ENCODE measurements at places on chromosomes 3 and 15. TPM values are rescaled to one million over a fixed set of nuclear protein-coding genes. Genes with fewer than 3 reads are reported as not detected.

- no peaks in the 10 kb centered on the region for H3K27me3 ChIP-seq
- no peak overlapping the region for H3K4me3 ChIP-seq
- peaks cover 60% of the 10 kb centered on the region for H3K4me1 ChIP-seq
- peaks cover 20% of the 10 kb centered on the region for H3K36me3 ChIP-seq
Measured at GRCh38 chr15:85709250-85709649, 85.5 kb downstream of the KLHL25 start.

DNA sequence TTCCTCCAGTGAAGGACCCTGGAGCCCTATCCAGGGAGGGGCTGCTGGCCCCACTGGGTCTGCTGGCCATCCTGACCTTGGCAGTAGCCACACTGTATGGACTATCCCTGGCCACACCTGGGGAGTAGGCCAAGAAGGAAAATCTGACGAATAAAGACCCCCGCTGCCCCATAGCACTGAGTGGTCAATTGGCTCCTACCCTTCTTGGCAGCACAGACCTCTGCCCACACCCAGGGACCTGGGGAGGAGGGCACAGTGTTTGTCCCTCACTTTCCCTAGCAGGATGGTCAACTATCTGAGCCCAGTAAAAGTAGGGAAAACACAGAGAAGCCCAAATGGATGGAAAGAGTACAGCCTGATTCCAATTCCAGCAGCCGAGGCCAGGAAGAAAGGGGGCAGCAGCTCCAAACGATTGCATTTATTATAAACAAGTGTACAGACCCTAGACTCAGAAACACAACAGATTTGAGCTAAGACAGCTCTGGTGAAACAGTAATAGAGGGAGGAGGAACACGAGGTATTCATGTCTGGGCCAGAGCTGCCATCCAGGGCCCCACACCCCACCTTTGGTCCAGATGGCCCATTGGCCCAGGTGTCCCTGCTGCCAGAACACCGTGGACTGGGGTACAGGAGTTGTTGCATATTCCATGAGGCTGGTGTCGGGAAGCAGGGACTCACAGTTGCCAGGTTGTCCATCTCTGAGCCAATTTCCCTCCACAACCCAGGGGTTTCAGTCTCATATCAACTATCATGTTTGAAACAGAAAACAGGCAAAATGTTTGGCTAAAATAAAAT lies 21.1 kb downstream of the ATRIP start:
- H3K27ac ChIP-seq: peak overlapping the region; percentile 100
- peaks cover 49% of the 10 kb centered on the region for H3K4me1 ChIP-seq
- H3K36me3 ChIP-seq: peaks cover 17% of the 10 kb centered on the region
- peak overlapping the region; percentile 77 for H3K4me3 ChIP-seq

DNA sequence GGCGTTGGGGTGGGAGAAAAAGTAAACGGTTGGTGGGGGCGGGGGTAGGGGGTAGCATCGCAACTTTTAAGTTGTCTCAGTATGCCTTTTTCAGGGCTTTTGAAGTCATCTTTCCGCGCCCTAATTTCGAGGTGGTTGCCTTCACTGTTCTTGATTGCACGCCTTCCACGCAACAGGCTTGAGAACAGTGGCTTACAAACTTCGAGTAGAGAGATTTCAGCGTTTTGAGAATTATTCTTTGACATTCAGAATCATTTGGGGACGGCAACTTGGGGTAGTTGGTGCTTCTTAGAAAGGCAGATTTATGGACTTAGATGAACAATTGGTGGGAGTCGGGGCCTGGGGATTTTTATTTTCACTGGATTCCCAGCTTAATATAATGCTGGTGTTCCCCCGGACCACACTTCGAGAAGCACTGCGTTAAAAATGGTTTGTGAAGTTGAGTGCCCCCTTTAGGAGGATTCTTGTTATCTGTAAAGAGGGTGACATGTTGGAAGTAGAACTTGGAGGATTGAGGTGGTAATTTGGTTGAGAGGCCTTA lies 880 bp downstream of the PPP4R2 start:
- H3K4me1 ChIP-seq: peaks cover 43% of the 10 kb centered on the region
- peak overlapping the region; percentile 96 for H3K27ac ChIP-seq
- H3K36me3 ChIP-seq: peaks cover 9% of the 10 kb centered on the region

DNA sequence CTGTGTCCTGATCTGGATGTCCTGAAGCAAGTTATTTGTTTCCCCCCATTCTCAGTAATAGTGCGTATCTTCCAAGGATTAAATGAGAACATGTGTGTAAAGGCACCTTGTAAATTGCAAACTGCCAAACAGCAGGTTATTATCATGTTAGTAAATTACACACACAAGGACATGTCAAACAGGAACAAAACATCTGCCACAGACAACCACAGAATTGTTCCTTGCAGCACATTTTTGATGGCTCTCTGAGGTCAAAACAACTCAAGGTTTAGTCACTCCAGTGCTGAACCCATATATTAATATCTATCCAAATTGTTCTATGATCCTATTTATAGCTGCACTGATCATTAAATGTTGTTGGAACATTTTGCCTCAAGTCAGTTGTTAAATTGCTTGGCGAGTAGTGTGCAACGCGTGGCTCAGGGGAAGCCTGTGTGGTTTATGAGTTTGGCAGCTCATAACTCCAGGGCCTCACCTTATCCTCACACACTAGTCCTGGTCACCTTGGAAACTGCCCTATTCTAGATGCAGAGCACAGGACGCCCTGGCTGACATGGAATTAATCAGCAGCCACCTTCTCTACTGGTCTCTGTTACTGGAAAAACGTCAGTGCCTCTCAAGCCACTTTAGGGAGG lies 46.3 kb upstream of the CDV3 start:
- no peaks in the 10 kb centered on the region for H3K36me3 ChIP-seq
- H3K4me3 ChIP-seq: no peak overlapping the region
- no peaks in the 10 kb centered on the region for H3K27me3 ChIP-seq
- no peak for DNase-seq

- peaks cover 3% of the 10 kb centered on the region for H3K4me1 ChIP-seq
- H3K27me3 ChIP-seq: no peaks in the 10 kb centered on the region
- no peak for DNase-seq
- H3K27ac ChIP-seq: no peak overlapping the region
- H3K4me3 ChIP-seq: no peak overlapping the region
Measured at GRCh38 chr3:130707902-130708601, 38.6 kb downstream of the PIK3R4 start.

GRCh38 chr15:40493089-40493840 lies 22.5 kb downstream of the CHST14 start:
- peaks cover 12% of the 10 kb centered on the region for H3K27me3 ChIP-seq
- DNase-seq: no peak
- no peak overlapping the region for H3K4me3 ChIP-seq
- H3K27ac ChIP-seq: no peak overlapping the region
- H3K36me3 ChIP-seq: no peaks in the 10 kb centered on the region

DNA sequence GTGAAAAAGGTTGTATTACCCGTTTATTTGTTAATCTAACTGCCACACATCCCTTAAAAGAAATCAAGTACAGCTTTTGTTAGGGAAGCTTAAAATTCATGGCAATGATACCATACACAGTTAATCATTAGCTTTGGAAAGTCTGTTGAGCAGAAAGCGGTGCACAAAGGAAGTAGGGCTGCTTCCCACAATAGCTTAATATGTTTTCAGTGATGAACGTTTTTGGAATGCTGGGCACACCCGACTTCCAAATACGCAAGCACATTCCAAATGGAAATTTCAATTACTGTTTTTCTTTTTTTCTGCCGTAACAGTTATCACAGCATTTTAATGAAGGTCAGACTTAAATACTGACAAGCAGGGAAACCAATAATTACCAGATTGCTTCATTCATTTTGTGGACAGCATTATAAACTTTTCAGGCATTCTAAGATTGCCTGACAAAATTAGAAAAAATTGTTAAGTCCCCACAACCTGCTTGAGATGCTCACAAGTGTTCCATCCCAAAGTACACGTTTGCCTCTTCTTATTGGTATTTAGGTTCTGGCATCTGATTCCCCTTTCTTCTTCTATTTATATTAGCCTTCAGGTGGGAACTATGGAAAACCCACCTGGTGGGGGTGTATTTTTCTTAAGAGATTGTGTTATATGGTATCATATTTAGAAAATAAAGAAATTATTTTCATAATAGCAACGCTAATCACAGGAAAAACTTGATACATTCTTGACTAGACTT lies 1.1 kb upstream of the ECT2 start:
- H3K27me3 ChIP-seq: no peaks in the 10 kb centered on the region
- H3K4me3 ChIP-seq: peak overlapping the region; percentile 95
- no peaks in the 10 kb centered on the region for H3K36me3 ChIP-seq

GRCh38 chr3:127639173-127640041 lies 10.4 kb downstream of the PODXL2 start:
- no peaks in the 10 kb centered on the region for H3K36me3 ChIP-seq
- H3K27me3 ChIP-seq: peaks cover 2% of the 10 kb centered on the region
- H3K4me3 ChIP-seq: no peak overlapping the region
- no peak for DNase-seq
- no peaks in the 10 kb centered on the region for H3K4me1 ChIP-seq
- no peak overlapping the region for H3K27ac ChIP-seq

GRCh38 chr3:32406486-32407408 lies 15.1 kb downstream of the CMTM7 start:
- no peak for DNase-seq
- no peak overlapping the region for H3K27ac ChIP-seq
- no peaks in the 10 kb centered on the region for H3K27me3 ChIP-seq
- H3K4me3 ChIP-seq: no peak overlapping the region
- H3K4me1 ChIP-seq: peaks cover 3% of the 10 kb centered on the region
- no peaks in the 10 kb centered on the region for H3K36me3 ChIP-seq

GRCh38 chr3:38112378-38112761 lies 24.6 kb downstream of the ACAA1 start:
- H3K27me3 ChIP-seq: peaks cover 8% of the 10 kb centered on the region
- H3K27ac ChIP-seq: no peak overlapping the region
- no peak for DNase-seq
- no peak overlapping the region for H3K4me3 ChIP-seq

DNA sequence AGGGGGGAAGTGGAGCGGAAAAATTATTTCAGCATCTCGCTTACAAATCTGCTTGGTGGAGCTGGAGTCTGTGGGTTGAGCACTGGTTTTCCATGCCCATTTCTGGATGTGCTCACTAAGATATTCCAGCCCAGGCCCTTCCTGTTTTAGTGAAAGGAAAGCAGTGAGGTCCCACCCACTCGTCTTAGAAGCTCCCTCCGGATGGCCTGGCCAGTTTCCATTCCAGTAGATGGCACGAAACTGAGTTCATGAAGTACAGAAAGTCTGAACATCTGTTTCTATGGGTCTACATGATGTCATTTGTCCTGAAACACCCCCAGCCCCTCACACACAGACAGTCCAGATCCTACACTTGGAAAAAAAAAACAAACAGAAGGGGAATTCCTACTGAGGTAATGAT lies 31.9 kb upstream of the THSD4 start:
- peaks cover 6% of the 10 kb centered on the region for H3K27me3 ChIP-seq

DNA sequence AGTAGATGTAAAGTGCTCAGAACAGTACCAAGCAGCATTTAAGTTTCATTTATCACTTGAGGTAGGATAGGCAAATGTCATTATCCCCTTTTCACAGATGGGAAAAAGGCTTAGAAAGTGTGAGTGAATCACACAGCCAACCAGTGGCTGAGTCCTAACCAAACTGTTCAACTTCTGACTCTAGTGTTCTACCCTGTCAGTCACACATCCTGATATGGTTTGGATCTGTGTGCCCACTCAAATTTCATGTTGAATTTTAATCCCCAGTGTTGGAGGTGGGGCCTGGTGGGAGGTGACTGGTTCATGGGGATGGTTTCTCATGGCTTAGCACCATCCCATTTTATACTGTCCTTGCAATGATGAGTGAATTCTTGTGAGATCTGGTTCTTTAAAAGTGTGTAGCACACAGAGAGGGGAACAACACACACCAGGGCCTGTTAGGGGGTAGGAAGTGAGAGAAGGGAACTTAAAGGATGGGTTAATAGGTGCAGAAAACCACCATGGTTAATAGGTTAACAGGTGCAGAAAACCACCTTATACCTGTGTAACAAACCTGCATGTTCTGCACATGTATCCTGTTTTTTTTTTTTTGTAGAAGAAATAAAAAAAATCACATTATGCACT lies 304.7 kb downstream of the SUCLG2 start:
- peaks cover 1% of the 10 kb centered on the region for H3K27me3 ChIP-seq
- no peak for DNase-seq
- no peak overlapping the region for H3K4me3 ChIP-seq
- H3K27ac ChIP-seq: no peak overlapping the region
- H3K4me1 ChIP-seq: no peaks in the 10 kb centered on the region

- peak overlapping the region; percentile 76 for H3K4me3 ChIP-seq
- peak overlapping the region; percentile 85 for H3K27ac ChIP-seq
- peaks cover 45% of the 10 kb centered on the region for H3K4me1 ChIP-seq
- no peaks in the 10 kb centered on the region for H3K36me3 ChIP-seq
Measured at GRCh38 chr3:9915254-9916141, 1.4 kb upstream of the IL17RC start.

Gene HHATL
- total RNA-seq: not detected

Gene RAB7A
- 231 TPM for total RNA-seq

Gene CTXN2
- not detected for total RNA-seq

Gene DNAH12
- total RNA-seq: 0.29 TPM

Gene CYP1A1
- 0.27 TPM for total RNA-seq

Gene HRG
- total RNA-seq: not detected

Gene SAMMSON
- 0.39 TPM for total RNA-seq

Gene VEPH1
- total RNA-seq: 4.3 TPM

Gene ACOX2
- 0.56 TPM for total RNA-seq

Gene CPN2
- not detected for total RNA-seq
